ENCODE measurements at places on chromosomes 1 and 21.
A peak's percentile ranks its signal among the peaks of the same experiment; 100 is the strongest.

GRCh38 chr21:38759413-38759812 lies 46.3 kb upstream of the ETS2 start:
- DNase-seq = no peak

GRCh38 chr1:30706528-30706927 lies 16.9 kb downstream of the MATN1 start:
- peak; percentile 58 for DNase-seq

- DNase-seq = no peak
Measured at GRCh38 chr1:160846281-160846680, 16.4 kb downstream of the CD244 start.

DNA sequence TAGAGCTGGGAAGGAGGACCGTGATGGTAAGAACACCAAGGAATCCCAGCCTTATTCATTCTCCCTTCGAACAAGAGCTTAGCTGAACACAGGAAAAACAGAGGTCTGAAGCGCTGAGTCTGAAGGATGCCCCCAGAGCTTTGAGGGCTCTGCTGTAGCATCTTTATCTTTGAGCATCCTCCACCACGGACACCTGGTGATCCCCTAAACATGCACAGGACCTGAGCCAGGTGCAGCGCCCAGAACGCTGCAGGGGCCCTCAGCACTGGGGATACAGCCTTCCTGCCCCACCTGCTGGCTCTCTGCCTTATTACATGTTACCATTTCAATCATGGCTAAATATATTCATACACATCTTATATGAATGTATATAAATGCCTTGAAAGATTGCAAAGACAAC lies 7.7 kb upstream of the GPATCH4 start:
- no peak for DNase-seq

DNA sequence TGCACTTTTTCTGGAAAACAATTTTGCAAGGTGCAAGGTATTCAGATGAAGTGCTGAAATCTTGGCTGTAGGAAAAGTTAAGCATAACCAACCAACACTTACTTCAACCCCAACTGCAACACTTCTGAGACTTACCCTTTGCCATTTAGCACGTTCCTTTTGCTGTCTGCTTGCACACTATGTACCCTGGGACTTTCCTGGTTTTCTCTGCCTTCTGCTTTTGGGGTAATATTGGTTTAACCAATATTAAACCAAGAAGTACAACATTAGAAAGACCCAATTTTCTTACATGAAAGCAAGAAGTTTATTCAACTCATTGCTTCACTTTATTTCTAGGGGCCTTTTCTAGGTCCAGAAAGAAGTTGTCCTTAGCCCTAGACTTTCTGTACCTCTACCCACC lies 193.0 kb downstream of the HLX start:
- no peak for DNase-seq

DNA sequence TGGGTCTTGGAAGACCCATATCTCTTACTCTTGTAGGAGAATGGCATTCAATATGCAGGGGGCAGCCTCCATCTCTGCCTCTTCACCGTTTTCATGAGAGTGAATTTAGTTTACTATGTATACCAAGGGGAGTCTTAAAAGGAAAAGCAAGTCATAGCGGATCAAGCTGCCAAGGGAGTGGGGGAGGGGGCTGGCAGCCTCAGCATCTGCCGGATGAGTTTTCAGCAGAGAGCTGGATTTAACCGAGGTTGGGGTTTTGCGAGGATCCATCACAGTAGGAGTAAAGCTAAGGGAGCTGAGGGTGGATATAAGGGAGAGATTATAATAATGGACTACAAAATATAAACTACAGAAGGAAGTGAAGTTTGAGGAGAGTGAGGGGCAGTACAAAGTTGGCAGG lies 9.9 kb downstream of the CD160 start:
- DNase-seq = no peak

DNA sequence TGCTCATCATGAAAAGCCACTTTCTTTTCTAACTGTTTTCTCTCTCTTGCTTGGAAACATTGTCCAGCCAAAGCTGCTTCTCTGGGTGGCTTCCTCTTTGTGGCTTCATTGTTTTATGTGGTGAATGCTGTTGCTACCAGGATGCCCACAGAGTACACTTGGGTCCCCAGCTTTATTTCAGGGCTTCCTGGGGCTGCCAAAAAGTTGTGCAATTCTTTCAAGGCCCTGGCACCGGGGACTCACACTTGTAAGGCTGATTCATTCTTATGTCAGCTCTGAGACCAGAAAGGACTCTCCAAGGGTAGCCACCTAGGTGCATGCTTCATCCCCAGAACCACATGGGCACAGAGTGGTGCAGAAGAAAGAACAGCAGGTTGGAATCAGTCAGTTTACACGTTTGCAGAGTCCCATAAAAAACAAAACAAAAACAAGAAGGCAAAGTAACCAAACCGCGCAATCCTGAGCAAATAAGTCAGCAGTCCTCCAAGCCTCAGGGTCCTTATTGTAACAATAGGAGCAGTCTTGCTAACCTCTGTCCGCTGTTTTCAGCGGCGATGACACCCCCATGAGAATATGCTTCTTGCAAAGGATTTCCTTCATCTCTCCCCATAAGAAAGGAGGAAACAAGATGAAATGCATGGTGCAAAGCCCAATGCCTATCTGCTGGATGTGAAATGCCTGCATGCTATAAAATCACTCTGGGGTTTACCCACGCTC lies 89.9 kb upstream of the SSX2IP start:
- peak; percentile 54 for DNase-seq

- DNase-seq = no peak
Measured at GRCh38 chr1:46484783-46485490, 4.7 kb upstream of the DMBX1 start.

DNA sequence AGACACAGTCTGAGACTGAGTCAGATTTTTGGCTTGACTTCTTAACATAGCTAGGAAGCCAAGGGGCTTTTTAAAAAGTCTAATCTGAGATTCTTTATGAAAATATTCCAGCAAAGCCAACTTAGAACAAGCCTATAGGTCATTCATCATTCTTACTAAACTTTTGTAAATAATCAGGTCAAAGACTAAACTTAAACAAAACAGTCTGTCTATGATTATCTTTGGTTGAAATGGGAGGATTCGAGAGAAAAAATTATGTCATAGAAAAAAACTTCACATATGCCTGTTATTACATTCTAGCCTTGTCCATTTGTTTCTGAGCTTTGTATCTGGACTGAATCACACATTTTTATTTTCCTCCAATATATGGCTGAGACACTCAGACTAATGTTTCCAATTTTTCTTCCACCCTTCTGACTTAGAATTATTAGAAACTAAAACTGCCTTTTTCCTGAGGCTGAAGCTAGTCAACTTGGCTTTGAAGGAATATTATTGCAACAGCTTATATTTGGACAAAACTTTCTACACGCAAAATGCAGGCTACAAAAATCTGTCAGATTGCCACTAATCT lies 83.3 kb downstream of the ETS2 start:
- DNase-seq = no peak

DNA sequence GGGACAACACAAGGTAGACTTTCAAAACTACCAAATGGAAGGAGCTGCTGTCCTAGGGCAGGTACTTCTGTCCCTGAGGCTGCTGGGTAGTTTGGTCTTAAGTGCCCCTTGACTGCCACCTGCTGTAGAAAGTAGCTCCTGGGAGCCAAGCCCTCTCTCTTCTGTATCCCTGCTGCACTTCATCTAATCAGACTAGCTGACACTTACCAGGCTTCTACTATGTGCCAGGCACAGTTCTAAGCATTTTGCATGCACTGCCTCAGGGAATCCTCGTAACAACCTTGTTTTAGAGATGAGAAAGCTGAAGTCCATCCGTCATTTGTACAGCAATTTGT lies 15.9 kb upstream of the SRSF4 start:
- DNase-seq = peak; percentile 27

GRCh38 chr1:15935056-15935950 lies 40.6 kb downstream of the ZBTB17 start:
- no peak for DNase-seq

Data from AG08395 (cell line).